ENCODE measurements at places on chromosomes 3 and 15. TPM values are rescaled to one million over a fixed set of nuclear protein-coding genes. Genes with fewer than 3 reads are reported as not detected.
A peak's percentile ranks its signal among the peaks of the same experiment; 100 is the strongest.

Gene CCDC50
- total RNA-seq: 34.1 TPM

Gene ANKRD63
- total RNA-seq: not detected

Gene SENP2
- 37.8 TPM for total RNA-seq

Gene TRPM7
- 41.5 TPM for total RNA-seq

Gene SCAP
- 87.2 TPM for total RNA-seq

DNA sequence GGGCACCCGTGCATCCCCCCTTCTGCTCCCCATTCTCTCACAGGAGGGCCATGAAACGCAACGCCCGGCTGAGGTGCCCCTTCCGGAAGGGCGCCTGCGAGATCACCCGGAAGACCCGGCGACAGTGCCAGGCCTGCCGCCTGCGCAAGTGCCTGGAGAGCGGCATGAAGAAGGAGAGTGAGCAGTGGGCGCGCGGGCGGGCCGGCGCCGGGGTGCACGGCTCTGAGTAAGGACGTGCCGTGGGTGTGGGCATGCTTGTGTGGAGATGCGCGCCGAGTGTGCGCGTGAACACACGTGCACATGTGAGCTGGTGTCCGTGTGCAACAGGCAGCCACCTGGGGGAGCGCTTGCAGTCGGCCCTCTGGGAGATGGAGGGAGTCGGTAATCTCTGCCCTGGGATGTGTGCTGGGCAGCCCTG lies 28.1 kb downstream of the NR1I2 start:
- peak; percentile 79 for DNase-seq

DNA sequence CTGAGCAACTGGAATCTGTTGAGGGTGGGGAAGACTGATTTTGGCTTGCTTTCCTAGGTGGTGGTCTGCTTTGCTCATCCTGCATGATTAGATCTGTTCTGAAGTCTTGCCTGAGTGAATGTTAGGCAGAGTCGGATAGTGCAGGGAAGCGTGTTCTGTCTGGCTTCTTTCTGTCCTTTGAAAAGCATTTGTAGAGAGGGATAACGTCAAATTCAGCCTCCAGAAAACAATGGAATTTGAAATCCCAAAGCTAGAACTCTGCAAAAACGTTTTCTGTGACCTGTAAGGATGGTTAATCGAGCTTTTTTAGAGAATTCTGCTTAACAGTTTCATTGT lies 1.4 kb downstream of the GLCE start:
- DNase-seq: no peak

GRCh38 chr3:62662677-62663076 lies 212.5 kb downstream of the CADPS start:
- DNase-seq: no peak

- DNase-seq: no peak
These were observed 759.9 kb downstream of the EPHA3 start for GRCh38 chr3:89867286-89867685.

DNA sequence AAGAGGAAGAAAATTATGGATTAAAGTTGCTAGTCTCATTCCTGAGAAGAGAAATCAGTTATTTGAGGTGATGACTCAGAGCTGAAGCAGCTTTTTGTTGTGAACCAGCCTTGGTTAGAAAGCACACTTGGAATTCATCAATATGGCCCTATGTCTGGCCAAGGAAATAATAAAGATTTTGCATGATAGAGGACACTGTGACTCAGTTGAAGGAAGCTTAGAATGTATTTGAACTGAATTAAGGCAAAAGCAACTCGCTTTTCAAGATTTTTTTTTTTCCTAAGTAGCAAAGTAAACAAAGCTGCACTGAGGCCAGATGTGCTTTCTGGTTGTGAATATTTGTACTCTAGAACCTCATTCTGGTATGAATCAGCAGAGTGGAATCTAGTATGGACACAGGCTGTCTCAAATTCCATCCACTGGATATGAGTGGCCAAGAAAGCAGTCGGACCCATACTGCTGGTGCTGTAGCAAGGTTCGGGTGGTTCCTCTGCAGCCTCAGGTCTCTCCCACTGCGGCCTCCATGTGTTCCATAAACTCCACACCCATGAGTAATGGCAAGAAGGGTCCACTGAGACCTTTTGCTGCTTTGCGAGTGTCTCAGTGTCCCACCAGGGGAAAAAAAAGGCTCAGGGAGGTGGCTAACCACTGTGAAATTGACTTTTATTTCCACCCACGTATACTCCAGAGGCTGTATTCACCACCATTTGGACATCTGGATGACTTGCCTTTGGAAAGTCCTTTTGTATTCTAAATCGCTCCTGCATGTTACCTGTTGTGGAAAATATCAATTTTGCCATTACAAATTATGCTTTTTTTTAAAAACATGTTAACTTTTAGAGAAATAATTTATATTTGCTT lies 53.1 kb downstream of the TGFBR2 start:
- peak; percentile 59 for DNase-seq

DNA sequence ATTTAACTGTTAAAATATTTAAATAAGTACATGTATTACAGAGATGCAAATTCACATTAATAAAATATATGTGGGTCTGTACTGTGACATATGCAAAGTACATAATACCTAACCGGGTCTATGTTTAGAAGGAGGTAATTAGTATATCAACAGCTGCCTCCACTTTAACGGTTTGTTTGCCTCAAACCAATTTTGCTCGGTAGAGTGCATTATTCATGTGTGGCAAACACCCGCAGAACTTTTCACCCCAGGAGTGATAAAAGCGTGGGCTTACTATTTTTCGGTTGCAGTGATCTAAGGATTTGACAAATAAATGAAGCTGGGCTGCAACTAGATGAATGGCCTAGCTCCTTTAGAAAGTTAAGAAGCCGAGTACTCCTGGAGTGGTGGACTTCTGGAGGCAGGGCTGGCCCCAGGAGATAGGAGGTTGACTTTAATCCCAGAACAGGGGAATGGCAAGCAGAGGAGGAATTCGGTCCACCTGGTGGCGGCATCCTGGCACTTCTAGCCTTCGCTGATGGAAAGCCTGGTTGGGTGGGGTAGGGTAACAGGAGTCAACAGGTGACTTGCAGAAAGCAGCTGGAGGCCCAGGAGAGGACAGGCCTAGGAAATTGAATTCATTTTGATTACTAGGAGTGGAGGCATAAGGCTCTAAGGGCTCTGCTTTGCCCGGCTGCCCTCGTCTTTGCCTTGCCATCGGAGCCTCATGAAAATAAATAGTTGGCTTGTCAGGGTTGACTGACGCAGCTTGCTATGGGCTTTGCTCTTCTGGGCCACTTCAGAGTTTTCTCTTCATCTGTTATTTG lies 2.4 kb downstream of the SLCO3A1 start:
- DNase-seq: no peak

DNA sequence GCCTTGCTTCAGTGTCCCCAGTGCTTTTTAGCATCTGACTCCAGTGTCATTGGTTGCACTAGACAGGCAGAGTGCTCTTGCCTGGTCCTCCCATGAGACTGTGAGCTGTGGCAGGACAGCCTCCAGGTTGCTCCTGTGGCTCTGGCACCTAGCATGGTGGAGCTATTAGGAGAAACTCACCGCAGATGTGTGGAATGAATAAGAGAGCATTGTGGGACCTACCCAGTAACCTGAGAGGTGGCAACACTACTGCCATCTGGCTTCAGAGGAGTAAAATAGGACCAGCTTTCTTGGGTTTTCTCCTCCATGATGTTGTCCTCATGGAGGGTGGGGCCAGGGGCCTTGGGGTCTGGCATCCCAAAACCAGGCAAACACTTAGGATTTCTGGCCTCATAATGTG lies 183.6 kb downstream of the EPHB1 start:
- no peak for DNase-seq

GRCh38 chr3:53834429-53835095 lies 11.7 kb downstream of the CHDH start:
- no peak for DNase-seq

DNA sequence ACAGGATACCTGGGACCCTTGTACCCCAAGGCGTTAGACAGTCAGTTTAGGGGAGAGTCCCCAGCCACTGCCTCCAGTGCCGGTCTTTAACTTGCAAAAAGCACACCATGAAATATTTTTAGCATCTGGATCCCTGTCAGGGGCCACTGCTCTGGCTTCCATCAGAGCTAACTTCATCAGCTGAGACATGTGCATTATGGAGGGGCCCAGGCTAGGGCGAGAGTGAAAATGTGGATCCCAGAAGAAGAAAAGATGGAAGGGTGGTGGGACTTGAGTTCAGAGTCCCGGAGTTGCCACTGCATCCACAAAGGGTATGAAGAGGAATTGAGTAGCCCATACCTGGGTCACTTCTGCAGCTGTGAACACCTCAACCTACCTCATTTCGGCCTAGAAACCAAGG lies 23.5 kb upstream of the SPATA12 start:
- no peak for DNase-seq

- no peak for DNase-seq
These were observed 230.4 kb downstream of the PLCL2 start for GRCh38 chr3:17115186-17115585.

GRCh38 chr3:135260025-135260424 lies 465.0 kb downstream of the EPHB1 start:
- no peak for DNase-seq
